ENCODE measurements at places on chromosomes 5 and 9.
A peak's percentile ranks its signal among the peaks of the same experiment; 100 is the strongest.

- DNase-seq: no peak
Measured at GRCh38 chr9:99193466-99193821, 28.3 kb downstream of the ALG2 start.

GRCh38 chr9:125867751-125868415 lies 120.7 kb downstream of the PBX3 start:
- peak; percentile 63 for DNase-seq

DNA sequence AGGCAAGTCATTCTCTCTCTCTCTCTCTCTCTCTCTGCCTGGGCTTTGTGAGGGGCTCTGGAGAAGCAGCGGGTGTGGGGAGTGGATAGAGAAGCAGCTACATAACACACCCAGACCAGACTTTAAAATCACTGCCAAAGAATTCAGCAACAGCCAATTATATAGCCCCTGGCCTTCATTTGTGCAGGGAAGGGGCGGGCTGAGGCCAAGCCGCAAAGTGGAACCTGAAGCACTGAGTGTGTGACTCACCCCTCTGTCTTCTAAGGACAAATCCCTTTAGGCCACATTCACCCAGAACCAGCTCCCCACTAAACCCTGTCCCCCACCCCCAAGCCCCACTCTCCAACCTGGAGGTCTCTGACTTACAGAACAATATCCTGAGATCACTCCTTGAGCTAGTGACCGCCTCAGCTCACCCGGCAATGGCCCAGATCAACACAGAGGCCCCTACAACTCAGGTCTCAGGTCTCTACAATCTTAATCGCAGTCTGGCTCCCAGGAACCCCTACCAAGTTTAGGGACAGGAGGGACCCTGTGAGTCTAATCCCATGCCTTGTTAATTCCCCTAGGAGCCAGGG lies 6.0 kb downstream of the B4GALT1 start:
- peak; percentile 99 for DNase-seq

DNA sequence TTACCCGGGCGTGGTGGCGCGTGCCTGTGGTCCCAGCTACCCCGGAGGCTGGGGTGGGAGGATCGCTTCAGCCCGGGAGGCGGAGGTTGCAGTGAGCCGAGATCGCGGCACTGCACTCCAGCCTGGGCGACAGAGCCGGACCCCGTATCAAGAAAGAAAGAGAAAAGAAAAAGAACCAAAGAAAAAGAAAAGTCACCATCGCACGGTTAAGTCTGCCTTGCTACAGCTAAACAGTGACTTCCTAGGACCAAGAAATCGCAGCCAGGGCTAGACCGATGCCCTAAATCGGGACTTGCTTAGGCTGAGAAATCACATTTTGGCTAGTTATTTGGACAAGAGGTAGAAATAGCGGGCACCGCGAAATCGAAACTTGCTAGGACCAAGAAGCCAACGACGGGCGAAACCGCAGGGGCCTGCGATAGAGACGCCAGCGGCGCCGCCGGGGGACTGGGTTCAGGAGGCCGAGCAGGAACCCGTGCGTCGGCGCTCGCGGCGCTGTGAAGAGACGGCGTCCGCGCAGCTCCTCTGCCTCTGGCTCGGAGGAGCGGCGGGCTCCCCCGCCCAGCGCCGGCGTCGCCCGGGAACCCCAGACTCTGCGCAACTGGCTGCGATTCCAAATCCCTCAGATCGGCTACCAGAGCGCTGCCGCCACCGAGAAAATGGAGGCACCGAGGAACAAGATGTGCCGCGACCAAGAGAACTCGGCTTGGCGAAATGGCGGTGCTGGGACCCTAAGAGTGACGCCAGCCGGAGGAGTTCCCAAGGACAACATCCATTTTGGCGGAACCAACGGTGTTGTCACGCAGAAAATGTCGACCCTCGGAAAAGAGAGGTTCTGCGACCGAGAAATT lies 26.1 kb upstream of the ANXA2R start:
- peak; percentile 75 for DNase-seq

DNA sequence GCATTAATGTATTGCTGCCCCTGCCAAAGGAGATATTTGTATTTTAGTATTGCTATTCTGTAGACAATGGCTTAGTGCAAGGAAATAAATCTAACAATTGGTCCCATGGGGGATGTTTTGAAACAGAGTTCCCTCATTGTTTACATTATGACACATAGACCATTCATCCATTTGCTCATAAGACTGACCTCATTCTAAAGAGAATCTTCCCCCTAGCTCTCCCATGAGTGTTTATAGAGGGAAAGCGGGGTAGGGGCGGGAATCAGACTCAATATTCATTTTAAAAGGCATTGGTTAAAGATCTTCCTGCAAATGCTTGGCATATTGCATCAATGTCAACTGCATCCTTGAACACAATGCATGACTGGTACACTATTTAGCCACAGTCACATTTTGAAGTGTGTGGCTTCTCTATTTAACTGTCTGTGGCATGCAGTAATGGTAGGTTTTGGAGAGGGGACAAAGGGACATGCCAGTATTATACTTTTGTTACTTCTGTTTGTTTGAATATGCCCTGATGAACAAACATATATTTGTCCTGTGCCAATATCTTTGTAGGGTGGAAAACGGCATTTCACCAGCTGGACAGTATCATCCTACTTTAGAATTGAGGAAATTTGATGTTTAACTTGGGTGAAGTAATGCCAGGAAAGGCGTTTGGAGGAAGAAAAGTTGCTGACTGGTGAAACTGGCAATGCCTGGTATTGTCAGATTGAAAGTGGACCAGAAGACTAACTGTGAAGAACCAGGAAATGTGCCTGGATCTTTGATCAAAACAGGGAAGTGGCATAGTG lies 84.1 kb upstream of the MEGF10 start:
- DNase-seq: peak; percentile 90

- DNase-seq: no peak
Measured at GRCh38 chr5:159206368-159206767, 3.0 kb downstream of the RNF145 start.

DNA sequence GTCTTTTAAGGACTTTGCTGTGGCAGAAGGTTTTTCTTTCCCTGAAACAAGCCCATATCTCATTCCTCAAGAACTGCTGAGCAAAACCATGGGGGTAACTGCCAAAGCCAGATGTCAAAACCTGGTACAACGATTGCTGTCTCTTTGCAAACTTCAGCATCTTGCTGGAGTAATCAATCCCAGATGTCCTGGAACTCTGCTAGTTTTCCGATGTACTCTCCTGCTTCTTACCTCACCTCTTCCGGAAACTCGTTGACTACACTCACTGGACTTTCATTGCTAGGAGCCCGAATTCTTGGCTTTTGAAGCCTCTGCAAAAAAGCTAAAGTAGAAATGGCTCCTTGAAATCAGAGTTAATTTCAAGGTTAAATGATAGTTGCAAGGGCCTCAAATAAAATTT lies 23.3 kb downstream of the RAD1 start:
- peak; percentile 85 for DNase-seq

GRCh38 chr5:176739461-176740051 lies 70.8 kb upstream of the UNC5A start:
- no peak for DNase-seq

GRCh38 chr5:135215617-135216470 lies 181.8 kb upstream of the PITX1 start:
- no peak for DNase-seq

DNA sequence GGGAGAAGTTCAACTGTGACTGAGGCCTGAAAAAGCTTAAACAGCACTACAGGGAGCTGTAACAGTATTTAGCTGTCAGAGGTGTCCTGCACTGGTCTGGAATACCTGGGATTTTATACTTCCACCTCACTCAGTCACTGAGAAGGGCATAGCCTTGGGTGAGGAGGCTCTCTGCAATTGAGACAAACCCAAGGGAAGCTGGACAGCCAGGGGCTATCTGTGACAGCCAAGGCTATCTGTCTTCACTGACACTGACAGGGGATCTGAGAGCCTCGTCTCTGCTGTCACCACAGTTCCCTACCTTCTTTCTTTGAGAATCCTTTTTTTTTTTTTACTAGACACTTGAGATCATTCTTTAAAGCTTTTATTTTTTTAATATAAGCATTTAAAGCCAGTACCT lies 356.2 kb upstream of the CD180 start:
- no peak for DNase-seq

DNA sequence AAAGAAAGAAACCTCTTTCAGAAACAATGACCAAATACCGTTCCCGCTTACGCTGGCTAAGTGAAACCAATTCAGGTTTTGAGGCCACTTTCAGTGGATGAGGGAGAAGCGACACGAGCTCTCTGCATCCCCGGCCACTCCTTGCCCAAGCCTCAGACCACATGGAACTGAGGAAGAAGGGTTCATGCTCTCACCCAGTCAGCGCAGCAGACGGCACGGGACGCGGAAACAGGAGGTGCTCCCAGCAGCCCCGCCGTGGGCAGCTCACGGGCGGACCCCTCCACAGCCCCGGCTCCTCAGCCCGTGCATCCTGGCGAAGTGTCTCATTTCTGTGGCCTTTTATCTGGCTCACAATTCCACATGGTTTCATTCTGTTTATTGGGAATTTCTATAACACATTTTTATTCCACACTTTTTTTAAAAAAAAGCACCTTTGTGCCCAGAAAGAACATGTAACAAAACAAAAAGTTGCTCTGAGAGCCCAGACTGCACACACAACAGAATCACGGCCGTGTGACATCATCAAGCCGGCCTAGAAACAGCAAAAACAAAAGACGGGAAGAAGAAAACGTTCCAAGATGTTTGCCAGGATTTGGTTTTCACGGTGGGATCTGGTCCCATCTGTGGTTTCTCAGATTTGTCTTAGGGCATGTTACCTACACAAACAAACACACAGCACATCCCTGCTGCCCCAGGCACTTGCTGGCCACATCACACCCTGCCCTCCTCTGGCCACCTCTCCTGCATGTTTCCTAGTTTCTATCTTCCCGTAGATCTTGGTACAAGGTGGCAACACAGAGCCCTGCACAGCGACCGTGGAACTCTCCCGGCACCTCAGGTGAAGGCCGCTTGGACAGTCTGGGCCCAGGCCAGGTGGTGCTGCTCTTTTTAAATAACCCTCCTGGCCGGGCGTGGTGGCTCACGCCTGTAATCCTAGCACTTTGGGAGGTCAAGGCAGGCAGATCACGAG lies 16.2 kb downstream of the QSOX2 start:
- no peak for DNase-seq

DNA sequence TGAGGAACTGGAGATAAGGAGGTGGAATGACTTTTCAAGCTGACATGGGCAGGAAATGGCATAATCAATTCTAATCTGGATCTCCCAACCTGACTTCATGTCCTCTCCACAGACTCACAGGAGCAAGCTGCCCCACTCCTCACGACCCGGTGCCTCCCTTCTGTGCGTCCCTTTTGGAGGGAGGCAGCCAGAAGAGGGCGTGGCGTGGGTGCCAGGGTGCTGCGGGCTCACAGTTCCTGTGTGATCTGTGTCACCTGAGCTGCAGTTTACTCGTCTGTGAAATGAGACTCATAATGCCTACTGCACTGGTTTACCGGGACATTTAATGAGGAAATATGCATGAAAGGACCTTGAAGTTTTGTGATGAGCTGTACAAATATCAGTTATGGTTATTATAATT lies 207.4 kb downstream of the DAB2IP start:
- no peak for DNase-seq

- DNase-seq: no peak
Measured at GRCh38 chr5:60520451-60521227, 179.3 kb downstream of the DEPDC1B start.

DNA sequence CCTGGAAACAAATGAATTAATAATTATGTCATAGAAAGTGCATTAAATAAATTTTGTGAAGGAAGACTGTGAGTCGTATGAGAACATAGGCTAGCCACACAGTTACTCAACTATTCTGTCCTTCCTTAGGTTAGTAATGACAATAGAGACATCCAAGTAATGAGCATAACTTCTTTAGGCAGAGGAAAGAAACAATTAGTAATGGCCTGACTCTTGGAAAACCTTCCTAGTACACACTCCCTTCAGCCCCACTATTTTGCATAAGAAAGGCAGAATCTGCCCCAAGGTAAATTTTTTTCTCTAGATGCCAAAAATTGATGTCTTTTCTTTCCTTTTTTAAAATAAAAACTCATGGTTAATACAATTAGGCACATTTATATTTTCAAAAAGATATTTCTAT lies 1619.0 kb upstream of the WWC1 start:
- DNase-seq: no peak

DNA sequence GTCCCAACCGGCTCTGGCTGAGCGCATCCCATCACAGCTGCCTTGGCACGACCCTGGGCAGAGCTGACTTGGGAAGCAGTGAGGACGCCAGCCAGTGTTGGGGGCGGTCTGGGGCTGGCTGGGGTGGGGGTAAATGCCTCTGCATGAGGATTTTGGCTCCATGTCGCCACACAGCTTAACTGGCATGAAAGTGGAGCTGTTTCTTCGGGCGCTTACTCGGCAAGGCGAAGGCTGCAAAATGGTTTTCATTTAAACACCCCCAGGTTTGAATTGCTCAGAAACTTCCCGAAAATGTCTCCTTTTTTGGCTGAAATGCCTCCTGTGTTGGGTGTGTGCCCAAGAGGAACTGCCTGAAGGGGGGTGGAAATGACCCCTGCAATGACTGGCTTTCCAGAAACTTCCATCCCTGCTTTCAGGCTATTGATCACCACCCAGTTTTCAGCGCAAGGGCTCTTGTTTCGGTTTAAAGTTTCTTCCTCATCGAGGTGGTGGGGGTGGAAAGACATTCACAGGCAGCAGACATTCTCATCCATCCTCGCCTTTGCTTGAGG lies 38.3 kb downstream of the PTGES start:
- no peak for DNase-seq

GRCh38 chr9:109026306-109026705 lies 13.0 kb upstream of the CTNNAL1 start:
- no peak for DNase-seq

DNA sequence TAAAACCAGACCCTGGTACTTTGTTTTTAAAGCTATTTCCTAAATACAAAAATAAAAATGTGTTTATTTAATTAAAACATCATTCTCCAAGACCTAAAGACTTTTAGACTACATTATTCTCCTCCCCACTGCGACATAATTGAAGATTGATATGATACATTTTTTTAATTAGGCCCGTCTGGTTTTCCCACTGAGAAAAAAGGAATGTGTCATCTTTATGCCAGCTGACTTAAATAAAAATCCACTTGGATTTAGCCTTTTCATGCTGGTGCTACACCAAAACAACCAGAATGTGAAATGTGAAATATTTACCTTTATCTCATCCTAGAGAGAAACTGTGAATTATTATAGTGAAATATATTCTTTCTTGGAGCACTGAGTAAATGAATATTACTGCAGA lies 155.5 kb upstream of the PPP1R2B start:
- DNase-seq: no peak

GRCh38 chr9:129809346-129809745 lies 6.4 kb downstream of the TOR1B start:
- DNase-seq: no peak

DNA sequence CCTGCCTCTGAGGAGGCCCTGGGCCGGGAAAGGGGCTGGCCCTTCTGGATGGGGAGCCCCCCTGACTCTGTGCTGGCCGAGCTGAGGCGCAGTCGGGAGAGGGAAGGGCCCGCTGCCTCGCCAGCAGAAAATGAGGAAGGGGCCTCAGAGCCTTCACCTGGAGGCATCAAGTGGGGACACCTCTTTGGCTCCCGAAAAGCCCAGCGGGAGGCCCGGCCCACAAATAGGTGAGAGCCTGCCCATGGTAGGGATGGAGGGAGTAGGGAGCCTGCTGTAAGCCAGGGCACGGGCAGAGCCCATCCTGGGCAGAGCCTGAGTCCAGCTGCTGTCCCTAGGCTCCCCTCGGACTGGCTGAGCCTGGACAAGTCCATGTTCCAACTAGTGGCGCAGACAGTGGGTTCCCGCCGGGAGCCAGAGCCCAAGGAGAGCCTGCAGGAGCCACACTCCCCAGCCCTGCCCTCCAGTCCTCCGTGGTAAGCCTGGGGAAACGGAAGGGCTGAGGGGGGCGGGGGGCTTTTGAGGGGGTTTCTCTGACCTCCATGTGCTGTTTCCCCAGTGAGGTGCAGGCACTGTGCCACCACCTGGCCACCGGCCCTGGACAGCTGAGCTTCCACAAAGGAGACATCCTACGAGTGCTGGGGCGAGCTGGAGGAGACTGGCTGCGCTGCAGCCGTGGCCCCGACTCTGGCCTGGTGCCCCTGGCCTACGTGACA lies 44.3 kb upstream of the TESK1 start:
- no peak for DNase-seq

All from iris pigment epithelial cell (primary cell).